ENCODE measurements at places on chromosomes 6 and 20.

- DNase-seq = no peak
Observed at GRCh38 chr20:44209686-44210405, 725 bp downstream of the OSER1 start.

GRCh38 chr6:3484192-3484591 lies 27.3 kb upstream of the SLC22A23 start:
- DNase-seq = no peak

GRCh38 chr6:42104095-42104803 lies 38.2 kb downstream of the C6orf132 start:
- DNase-seq = no peak

DNA sequence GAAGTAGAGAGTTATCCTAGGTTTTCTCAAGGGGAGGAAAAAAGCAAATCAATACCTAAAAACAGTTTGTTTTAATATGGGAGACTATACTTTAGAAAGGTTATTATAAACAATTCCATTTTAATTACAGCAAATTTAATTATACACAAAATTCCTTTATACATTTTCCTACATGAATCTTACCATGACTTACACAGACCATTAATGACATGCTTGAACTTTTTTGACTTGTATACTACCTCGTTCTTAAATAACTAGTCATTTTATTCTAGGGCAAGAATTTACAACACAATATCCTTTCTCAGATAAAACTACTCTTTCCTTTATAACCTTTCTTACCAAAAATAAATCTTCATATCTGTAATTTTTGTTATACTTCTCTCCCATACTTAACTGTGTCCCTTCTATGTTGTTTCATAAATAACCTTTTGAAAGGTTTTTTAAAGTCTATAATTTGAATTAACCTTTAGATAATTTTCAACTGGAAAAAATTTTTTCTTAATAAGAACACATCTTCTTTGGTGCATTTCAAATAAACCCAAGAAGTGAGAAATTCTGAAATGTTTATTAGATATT lies 729.4 kb downstream of the TENT5A start:
- DNase-seq = no peak

- no peak for DNase-seq
Observed at GRCh38 chr6:116446399-116446798, 14.8 kb upstream of the CALHM6 start.

DNA sequence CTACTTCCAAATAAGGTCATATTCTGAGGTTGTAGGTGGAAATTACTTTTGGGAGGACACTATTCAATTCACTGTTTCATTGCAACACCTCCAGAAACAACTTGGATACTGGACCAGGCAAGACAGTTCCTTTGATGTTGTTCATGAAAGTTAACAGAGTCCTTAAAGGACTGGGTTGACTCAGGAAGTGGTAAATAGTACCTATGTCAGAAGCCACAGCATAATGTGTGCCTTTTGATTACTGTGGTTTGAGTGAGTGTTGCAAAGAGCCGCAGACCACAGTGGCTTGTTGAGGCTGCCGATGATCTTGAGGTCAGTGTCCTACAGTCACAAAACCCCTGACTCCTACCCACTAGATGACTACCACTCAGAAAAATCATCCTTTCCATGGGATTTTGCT lies 10.9 kb downstream of the IL20RA start:
- no peak for DNase-seq

DNA sequence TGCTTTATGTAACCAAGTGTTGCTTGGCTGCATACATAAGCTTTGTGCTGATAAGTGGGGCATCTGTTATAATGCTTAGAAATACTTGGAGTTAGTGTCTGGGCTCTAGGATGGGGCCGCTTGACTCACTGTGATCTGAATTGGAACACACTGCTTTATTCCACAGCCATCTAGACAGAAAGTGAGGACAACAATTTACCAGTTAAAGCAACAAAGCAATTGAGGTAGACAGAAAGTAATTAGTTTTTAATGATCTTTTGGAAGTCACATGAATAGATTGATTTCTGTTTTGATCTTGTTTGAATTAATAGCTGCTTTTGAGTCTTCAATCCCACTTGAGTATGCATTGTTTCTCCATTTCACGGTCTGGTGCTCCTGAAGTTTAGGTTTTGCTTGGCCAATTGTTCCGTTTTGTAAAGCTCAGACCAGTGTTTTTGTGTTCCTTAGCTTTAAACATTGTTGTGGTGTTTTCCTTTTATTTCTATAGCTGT lies 157.5 kb downstream of the TRMT11 start:
- no peak for DNase-seq

GRCh38 chr20:51608061-51608460 lies 65.5 kb upstream of the NFATC2 start:
- DNase-seq = no peak

GRCh38 chr20:10854976-10855375 lies 181.2 kb upstream of the JAG1 start:
- DNase-seq = no peak

GRCh38 chr6:26158581-26159356 lies 71.5 kb downstream of the HFE start:
- DNase-seq = no peak

- DNase-seq = peak; percentile 92
Observed at GRCh38 chr6:1609648-1610496, at the start of gene FOXC1. Gene FOXC1, plus strand, starts transcription at chr6:1609915. Its CDS starts 531 bp downstream, at chr6:1610446.

- DNase-seq = peak; percentile 58
Observed at GRCh38 chr6:121430514-121431460, 4.7 kb upstream of the GJA1 start.

DNA sequence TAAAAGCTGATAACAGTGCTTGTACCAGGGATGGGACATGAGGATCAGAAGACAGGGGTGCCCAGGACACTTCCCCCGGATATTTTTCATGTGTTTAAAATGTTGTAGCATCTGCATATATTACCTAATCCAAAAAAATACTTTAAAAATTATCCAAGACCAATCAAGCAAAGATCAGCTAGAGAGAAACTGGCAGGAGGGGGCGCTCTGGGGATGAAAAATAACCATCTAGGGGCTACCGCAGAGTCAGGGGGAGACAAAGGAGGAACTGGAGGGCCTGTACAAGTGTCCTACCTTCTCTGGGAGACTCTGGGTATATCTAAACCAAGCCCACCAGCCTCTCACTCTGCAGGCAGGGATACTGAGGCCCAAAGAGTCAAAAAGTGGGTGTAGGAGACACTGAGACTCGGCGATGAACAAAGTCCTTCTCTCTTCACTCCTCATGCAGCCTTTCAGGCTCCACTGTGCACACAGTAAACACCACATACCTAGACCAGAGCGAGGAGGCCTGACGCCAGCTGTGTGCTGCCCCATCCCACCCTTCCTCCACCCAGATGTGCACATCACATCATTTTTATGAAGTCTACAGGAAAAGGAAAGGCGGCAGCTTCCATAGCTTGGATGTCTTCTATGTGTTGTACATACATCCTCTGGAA lies 9.8 kb downstream of the RIMS4 start:
- DNase-seq = no peak

- no peak for DNase-seq
Observed at GRCh38 chr6:14501240-14501639, 383.7 kb downstream of the CD83 start.

- no peak for DNase-seq
Observed at GRCh38 chr6:151850479-151851003, 43.1 kb downstream of the ESR1 start.

DNA sequence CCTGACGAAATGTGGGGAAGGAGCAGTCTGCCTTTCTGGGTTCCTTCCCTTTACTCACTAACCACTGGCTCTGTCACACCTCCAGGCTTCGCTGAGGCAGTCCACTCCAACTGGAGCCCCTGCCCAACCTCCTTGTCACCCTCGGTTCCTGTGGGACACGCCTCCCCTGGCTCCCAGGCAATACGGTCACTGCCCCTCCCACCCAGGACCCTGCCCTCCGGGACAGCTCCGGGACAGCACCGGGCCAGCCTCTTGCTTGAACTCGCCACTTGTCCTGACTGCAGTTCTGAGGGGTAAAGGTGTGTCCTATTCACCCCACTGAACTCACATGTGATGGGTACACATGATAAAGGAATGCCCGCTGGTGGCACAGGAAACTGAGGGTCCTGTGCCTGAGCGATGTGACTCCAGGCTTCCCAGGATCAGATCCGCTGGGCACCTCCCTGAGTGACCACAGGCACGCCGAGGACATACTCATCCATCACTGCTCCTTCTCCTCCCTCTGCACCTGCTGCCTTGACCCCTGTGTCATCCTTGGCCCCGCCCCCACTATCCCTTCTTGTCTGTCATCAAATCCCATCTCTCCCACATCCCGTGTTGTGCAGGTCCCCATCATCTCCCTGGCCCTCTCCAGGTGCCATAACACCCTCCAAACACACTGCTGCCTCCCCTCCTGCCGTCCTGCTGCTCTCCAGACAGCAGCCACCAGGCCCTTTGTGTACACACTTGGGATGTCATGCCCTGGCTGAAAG lies 7.9 kb downstream of the SDCBP2 start:
- no peak for DNase-seq
